D341Med (cell line): ENCODE measurements at places on chromosomes 6 and 20.
A peak's percentile ranks its signal among the peaks of the same experiment; 100 is the strongest.

GRCh38 chr6:170062915-170063241 is 228.0 kb downstream of the DLL1 start:
- DNase-seq = no peak

GRCh38 chr6:136921381-136921935 is 643 bp upstream of the SLC35D3 start:
- peak; percentile 68 for DNase-seq

- no peak for DNase-seq
Observed at GRCh38 chr20:57953638-57954037, 243.8 kb upstream of the PMEPA1 start.

DNA sequence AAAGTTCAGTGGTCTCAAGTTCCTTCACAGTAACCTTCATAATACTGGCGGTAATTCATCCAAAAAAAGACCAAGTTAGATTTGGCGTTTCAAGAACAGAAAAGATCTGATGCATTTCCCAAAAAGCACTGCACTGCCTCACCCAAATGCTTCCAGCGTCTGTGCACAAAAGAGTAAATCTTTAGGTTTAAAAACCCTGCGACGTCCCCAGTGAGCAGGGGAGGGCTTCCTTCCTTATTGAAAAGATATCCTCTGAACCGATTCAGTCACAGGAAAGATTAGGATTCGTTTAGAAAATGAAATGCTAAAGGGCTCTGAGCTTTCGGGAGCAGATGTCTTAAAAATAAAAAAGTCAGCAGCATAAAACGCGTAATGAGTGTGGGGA is 654 bp downstream of the TBC1D7 start:
- no peak for DNase-seq

- no peak for DNase-seq
Observed at GRCh38 chr20:24537210-24537609, 67.8 kb downstream of the SYNDIG1 start.

DNA sequence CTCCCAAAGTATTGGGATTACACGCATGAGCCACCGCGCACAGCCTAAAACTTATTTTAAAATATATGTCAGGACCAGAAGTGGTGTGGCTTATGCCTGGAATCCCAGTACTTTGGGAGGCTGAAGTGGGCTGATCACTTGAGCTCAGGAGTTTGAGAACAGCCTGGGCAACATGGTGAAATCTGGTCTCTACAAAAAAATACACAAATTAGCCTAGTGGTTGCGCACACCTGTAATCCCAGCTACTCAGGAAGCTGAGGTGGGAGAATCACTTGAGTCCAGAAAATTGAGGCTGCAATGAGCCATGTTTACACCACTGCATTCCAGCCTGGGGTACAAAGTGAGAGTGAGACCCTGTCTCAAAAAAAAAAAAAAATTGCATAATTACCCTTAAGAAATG is 13.7 kb downstream of the PXT1 start:
- DNase-seq = no peak
